ENCODE measurements at places on chromosomes 12 and 14.

DNA sequence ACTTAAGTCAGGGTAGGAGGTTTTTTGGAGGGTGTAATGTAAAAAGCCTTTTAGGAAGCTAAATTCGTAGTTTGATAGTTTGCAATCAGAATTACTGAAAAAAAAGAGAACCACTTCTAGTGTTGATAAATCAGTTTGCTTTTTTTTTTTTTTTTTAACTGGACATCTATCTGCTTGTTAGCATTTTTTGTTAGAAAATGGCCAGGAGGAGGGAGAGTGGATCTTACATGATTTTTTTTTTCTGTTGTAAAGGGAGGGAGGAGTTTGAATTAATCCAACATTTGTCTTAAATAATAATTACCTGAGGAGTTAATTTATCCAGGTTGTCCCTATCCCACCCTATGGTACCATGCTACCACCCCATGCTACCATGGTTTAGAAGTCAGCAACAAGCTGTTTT, 1.2 kb downstream of the FBXO34 start:
- no peak for DNase-seq
- H3K27me3 ChIP-seq, result no peaks in the 10 kb centered on the region
- H3K36me3 ChIP-seq, result no peaks in the 10 kb centered on the region

DNA sequence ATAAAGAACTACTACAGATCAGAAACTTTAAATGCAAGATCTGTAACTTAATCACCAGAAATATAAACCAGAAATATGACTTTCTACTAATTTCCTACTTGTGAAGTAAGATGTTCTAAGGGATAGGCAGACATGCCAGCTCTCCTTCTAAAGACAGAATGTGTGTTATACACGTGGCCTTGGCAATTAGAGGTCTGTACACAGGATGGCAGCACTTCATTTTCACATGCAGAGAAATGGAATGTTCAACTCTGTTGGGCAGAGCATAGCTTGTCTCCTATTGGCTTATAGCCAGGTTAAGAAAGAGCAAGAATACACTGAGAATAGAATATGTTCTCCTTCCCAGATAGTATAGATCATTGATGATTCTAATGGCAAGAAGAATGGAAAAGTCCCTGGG, 403.8 kb downstream of the DAD1 start:
- H3K36me3 ChIP-seq, result no peaks in the 10 kb centered on the region
- no peaks in the 10 kb centered on the region for H3K4me1 ChIP-seq
- H3K27ac ChIP-seq, result no peak overlapping the region
- no peak overlapping the region for H3K4me3 ChIP-seq
- H3K27me3 ChIP-seq, result no peaks in the 10 kb centered on the region

- no peak overlapping the region for H3K27ac ChIP-seq
- H3K27me3 ChIP-seq, result no peaks in the 10 kb centered on the region
- DNase-seq, result no peak
- H3K4me1 ChIP-seq, result peaks cover 35% of the 10 kb centered on the region
- no peak overlapping the region for H3K4me3 ChIP-seq
These were observed 15.0 kb downstream of the ZFYVE21 start for GRCh38 chr14:103730490-103731035.

- DNase-seq, result no peak
- H3K27me3 ChIP-seq, result no peaks in the 10 kb centered on the region
- no peaks in the 10 kb centered on the region for H3K36me3 ChIP-seq
- H3K4me3 ChIP-seq, result no peak overlapping the region
These were observed 52.0 kb downstream of the RASSF9 start for GRCh38 chr12:85784096-85784720.

GRCh38 chr14:94011795-94012194, 14.3 kb upstream of the OTUB2 start:
- H3K4me1 ChIP-seq, result no peaks in the 10 kb centered on the region
- no peak overlapping the region for H3K27ac ChIP-seq
- no peak overlapping the region for H3K4me3 ChIP-seq

DNA sequence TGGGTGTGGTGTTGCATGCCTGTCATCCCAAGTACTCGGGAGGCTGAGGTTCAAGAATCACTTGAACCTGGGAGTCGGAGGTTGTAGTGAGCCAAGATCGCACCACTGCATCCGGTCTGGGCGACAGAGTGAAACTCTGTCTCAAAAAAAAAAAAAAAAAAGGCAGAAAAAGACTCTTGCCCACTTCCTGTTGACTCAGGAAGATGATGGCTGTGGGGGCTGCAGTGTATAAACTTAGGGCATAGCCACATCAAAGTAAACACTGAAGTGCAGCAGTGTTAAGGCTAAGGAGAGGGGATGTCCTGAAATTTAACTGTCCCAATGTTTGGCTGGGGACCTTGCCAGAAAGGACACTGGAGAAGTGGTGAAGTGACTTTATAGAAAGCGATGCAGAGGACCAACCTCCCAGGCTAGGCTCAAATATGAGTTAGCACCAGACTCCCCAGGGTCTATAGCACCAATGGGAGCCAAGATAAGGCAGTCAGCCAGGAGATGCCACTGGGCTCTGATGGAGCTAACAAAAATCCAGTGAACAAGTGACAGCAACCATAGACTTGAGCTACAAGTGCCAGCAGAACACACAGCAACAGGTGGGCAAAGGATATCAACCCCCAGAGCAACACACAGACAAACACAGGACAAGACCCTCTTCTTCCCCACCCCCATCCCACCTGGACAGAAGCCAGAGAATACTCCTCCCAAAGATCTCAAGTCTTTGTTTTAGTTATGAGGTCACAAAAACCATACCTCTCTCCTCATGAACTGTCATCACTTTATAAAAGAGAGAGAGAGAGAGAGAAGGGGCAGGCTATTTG, 28.0 kb downstream of the NELL2 start:
- no peaks in the 10 kb centered on the region for H3K27me3 ChIP-seq
- no peak overlapping the region for H3K4me3 ChIP-seq

DNA sequence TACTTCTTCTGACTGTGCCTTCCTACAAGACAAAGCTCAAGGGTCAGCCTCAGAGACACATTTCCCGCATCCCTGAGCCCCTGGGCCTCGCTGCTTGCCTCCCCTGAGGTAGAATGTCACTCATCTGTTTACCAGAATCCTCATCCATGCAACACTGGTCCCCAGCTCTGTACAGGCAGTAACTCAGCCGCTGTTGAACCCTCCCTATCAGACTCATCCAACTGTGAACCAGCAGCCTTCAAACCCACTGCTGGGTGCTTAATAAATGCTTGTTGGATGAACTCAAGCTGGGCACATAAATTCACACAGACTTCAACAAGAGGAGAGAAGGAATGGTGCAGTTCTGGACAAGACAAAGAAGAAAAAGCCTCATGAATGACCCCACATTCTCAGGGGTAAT, 6.1 kb downstream of the NT5DC3 start:
- peak overlapping the region; percentile 69 for H3K27ac ChIP-seq
- no peaks in the 10 kb centered on the region for H3K27me3 ChIP-seq
- H3K4me3 ChIP-seq, result peak overlapping the region; percentile 37
- peaks cover 41% of the 10 kb centered on the region for H3K4me1 ChIP-seq
- no peak for DNase-seq
- H3K36me3 ChIP-seq, result no peaks in the 10 kb centered on the region

DNA sequence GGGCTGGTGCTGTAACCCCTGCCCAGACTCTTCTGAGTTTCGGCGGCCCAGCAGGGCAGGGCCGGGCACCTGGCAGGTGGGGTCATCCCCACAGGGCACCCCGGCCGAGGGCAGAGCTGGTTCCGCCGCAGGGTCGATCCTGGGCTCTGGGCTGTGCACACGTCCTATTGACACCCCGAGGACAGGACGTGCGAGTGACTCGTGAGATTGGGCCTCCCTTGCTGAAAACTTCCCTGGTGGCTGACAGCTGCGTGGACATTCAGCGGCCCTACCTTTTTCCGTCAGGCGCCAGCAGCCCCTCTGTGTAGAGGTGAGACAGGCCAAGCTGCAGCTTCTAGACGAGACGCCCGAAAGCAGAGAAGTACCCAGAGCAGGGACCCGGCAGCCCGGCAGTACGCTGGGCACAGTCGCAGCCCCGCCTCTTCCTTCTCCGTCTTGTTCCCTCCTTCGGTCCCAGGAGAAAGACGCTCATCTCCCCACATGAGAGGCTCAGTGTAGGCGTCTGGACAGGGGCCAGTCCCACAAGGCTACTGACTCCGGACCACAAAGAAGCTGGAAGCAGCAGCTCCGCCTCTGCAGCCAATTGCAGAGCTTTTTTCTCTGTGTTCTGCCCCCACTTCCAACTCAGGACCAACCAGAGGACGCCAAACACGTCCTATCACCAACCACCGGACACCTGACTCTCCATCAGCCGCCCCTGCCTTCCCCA, at the start of gene LRCOL1:
Gene LRCOL1, minus strand, starts transcription at position 532 of the 709 bp plus-strand sequence. CDS start 4,331 bp downstream, outside the sequence.
- H3K36me3 ChIP-seq, result no peaks in the 10 kb centered on the region
- no peak for DNase-seq
- H3K4me1 ChIP-seq, result no peaks in the 10 kb centered on the region
- H3K27me3 ChIP-seq, result no peaks in the 10 kb centered on the region
- peak within 1 kb of the TSS; percentile 29 for H3K4me3 ChIP-seq

GRCh38 chr12:69405566-69405865, 46.0 kb downstream of the YEATS4 start:
- peak overlapping the region; percentile 79 for H3K27ac ChIP-seq
- no peaks in the 10 kb centered on the region for H3K36me3 ChIP-seq
- no peaks in the 10 kb centered on the region for H3K27me3 ChIP-seq
- no peak for DNase-seq
- no peak overlapping the region for H3K4me3 ChIP-seq
- H3K4me1 ChIP-seq, result no peaks in the 10 kb centered on the region

DNA sequence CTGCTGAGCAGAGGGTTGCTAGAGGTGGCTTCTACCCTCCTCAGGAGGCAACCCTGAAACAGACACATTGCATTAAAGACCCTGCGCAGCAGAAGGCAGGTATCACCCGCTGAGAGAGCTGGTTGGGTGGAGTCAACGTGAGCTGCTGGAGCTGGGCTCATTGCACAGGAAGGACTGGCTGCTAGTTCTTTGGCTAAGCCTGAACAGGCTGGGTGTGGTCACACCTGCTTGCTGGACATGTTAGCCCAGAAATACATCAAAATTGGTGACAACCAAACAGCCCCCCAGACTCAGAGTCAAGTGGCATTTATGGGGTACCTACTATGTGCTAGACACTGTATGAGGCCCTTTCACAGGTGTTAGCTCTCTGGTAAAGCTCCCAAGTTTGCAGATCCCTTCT, 33.8 kb upstream of the IRF2BPL start:
- H3K4me1 ChIP-seq, result no peaks in the 10 kb centered on the region
- no peaks in the 10 kb centered on the region for H3K27me3 ChIP-seq
- no peak overlapping the region for H3K4me3 ChIP-seq
- H3K36me3 ChIP-seq, result no peaks in the 10 kb centered on the region
- H3K27ac ChIP-seq, result no peak overlapping the region

GRCh38 chr12:89370850-89371249, 18.5 kb upstream of the DUSP6 start:
- no peak for DNase-seq
- no peak overlapping the region for H3K4me3 ChIP-seq
- no peaks in the 10 kb centered on the region for H3K27me3 ChIP-seq
- no peak overlapping the region for H3K27ac ChIP-seq
- H3K4me1 ChIP-seq, result peaks cover 18% of the 10 kb centered on the region

Measured in thoracic aorta (tissue), 2 donors.